Right ventricle myocardium inferior (tissue), 1 donor: ENCODE measurements at places on chromosomes 2 and 18. TPM values are rescaled to one million over a fixed set of nuclear protein-coding genes. Genes with fewer than 3 reads are reported as not detected.

GRCh38 chr2:184847331-184847730 lies 249.0 kb downstream of the ZNF804A start:
- no peak for DNase-seq

DNA sequence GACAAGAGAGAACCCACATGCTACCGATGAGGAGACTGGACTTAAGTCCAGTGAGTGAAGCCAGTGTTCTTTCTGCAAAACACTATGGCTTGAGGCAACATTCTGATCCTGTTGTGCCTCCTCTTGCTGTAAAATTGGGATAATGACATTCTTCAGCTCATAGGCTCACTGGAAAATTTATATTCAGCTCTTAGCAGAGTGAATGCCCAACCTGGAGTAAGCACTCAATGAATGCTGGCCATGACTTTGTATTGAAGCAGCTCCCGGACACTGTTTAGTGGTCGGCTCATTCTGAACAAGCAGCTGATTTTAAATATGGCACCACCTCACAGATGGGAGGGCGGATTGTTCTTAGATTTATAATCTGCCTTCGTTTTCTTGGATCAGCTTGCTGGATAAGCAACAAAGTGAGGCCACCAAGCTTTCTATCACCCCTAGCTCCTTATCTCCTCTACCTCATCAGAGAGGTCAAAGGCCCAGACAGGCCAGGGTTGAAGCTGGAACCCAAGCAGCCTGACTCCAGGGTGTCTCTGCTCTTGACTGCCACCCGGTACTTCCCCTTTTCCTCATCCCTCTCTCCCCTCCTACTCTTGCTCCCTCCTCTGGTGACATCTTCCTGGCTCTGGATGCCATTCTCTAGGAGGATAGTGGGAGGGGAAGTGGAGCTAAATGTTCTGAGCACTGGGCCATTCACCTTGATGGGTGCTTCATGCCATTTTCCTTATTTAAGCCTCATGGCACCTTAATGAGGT lies 11.5 kb downstream of the SLC9A4 start:
- no peak for DNase-seq

DNA sequence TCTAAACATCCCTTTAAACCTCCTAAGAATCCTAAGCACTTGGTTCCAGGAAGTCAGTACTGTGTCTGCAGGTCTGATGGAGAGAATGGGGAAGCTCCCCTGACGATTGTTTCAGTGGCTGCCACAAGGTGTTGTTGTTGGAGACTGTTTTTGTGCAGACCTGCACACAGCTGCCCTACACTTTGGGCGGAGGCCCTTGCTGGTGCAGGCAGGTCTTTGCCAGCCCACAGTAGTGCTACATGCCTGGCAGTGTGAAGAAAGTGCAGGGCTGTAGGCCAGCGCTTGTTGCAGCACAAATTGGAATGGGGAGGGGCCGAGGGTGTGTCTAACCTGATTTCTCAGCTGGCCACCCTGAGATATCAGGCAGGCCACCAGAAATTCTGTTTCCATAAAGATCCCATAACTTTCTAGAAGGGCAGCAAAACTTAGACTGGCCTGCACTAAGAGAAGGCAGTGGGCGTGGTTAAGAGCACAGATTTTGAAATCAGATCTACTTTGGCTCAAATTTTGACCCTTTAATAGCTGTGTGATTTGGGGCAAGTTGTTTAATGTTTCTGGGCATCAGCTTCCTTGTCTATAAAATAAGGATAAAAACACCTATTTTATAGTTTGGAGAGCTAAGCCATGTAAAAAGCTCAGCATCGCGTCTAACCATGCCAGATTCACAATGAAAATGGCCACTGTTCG lies 83.7 kb upstream of the SLC1A4 start:
- no peak for DNase-seq

GRCh38 chr18:48777026-48777743 lies 173.6 kb downstream of the SMAD7 start:
- DNase-seq, result no peak

DNA sequence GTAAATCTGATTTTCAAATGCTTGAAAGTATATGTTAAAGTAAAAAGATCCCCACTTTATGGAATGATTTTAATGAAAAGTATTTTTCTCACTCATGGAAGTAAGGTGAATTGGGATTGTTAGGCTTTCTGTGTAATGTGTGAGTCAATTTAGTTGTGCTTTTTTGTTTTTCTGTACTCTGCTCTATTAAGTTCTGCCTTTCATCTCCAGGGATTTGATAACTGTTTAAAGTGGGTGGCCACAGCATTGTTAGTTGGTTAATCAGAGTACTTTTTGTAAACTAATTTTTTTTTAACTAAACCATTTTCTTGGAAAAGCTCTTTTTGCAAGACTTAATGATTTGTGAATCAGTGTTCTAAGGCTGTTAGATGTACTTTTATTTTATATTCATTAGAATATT lies 76.8 kb downstream of the ABI2 start:
- no peak for DNase-seq

DNA sequence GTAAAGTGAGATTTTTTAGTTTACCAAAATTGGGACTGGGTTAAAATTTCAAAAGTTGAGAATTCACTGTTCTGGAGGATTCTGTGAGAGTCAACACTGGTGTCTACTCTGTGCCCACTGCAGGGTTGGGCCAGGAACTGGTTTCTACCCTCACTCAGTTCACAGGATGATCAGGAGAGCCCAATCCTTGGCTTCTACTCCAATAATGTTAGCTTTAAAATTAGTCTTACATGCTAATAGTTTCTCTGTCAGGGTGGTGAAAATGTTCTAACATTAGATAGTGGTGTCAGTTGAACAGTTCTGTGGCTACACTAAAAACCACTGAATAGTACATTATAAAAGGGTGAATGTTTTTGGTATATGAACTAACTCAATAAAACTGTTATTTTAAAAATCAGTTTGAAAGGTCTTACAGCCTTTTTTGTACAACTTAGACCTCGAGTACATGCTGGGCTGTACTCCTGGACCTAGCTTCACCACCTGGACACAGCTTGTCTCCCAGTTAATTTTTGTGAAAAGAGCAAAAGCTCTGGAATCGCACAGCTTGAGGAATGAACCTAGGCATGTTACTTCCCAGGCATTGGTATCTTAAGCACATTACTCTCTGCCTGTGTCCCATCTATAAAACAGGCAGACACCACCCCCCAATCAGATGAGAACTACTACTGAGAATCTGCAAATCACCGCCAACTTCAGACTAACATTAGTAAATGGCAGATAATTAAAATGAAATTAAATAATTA lies 44.4 kb downstream of the ACVR1 start:
- DNase-seq, result no peak

GRCh38 chr2:230811508-230811907 lies 53.2 kb upstream of the ITM2C start:
- no peak for DNase-seq

Gene DSG1
- total RNA-seq, result 0.68 TPM

Gene UGT1A3
- total RNA-seq, result not detected

Gene HOXD12
- total RNA-seq, result not detected

Gene ELOA2
- not detected for total RNA-seq
